ENCODE measurements at places on chromosomes 5 and 9. TPM values are rescaled to one million over a fixed set of nuclear protein-coding genes. Genes with fewer than 3 reads are reported as not detected.

Gene FREM1
- 3.5 TPM for total RNA-seq

Gene ZNF300
- total RNA-seq, result 1.7 TPM

Gene SLC36A3
- not detected for total RNA-seq

GRCh38 chr9:95373069-95373681 lies 55.7 kb upstream of the FANCC start:
- H3K27ac ChIP-seq, result no peak overlapping the region
- H3K4me1 ChIP-seq, result peaks cover 30% of the 10 kb centered on the region
- no peaks in the 10 kb centered on the region for H3K36me3 ChIP-seq

DNA sequence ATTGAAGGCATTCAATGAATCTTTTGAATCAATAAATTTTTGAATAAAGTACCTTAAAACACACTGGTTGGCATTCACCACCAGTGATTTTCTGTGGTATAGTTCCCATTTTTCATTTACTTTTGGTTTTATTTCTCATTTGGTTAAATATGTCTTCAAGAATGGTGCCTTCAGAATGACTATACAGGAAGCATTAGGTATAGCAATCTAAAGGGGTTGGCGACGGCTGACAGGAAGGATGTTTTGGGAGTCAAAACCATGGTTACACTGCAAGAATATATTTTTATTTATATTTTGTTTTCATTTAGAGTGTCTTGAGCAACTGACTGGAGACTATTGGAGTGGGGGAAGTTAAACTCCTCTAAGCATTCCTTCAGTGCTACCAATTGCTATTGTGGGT lies 235.7 kb downstream of the HTR1A start:
- H3K27ac ChIP-seq, result no peak overlapping the region
- no peak overlapping the region for H3K4me3 ChIP-seq
- no peaks in the 10 kb centered on the region for H3K36me3 ChIP-seq
- no peak for DNase-seq

Gene SOWAHA
- total RNA-seq, result 0.17 TPM

DNA sequence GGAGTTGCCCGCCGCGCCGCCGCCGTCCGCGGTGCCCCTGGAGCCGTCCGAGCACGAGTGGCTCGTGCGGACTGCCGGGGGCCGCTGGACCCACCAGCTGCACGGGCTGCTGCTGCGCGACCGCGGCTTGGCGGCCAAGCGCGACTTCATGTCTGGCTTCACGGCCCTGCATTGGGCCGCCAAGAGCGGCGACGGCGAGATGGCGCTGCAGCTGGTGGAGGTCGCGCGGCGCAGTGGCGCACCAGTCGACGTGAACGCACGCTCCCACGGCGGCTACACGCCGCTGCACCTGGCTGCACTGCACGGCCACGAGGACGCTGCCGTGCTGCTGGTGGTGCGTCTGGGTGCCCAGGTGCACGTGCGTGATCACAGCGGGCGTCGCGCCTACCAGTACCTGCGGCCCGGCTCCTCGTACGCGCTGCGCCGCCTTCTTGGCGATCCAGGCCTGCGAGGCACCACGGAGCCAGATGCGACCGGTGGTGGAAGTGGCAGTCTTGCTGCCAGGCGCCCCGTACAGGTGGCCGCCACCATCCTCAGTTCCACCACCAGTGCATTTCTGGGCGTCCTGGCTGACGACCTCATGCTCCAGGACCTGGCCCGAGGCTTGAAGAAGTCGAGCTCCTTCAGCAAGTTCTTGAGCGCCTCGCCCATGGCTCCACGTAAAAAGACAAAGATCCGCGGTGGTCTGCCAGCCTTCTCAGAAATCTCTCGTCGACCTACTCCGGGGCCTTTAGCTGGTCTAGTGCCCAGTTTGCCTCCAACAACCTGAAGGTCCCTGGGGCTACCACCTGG lies 1.6 kb downstream of the SOWAHA start:
- peaks cover 25% of the 10 kb centered on the region for H3K4me1 ChIP-seq
- peak overlapping the region; percentile 49 for H3K4me3 ChIP-seq
- no peaks in the 10 kb centered on the region for H3K27me3 ChIP-seq

Gene TMC1
- total RNA-seq, result not detected

Measured in esophagus muscularis mucosa (tissue), 4 donors.